ENCODE measurements at places on chromosomes 3 and 15. TPM values are rescaled to one million over a fixed set of nuclear protein-coding genes. Genes with fewer than 3 reads are reported as not detected.

The GABRB3 gene
- total RNA-seq, result 14.4 TPM

DNA sequence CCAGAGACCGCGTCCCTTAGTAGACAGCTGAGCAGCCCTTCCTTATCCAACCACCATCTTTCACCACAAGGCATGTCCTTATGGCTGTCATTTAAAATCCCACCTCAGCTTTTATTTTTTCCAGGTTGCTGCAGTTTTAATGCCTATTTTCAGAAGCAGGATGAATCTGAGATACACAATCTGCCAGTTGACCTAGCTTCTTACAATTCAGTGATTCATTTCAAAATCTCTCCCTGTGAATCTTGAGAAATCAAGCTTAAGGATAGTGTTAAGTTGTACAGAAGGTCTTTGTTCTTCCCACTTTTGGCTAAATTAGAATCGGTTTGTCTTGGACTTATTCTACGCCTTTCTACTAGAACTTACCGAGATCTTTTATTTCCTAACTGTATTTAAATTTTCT, 522.3 kb upstream of the CFAP20DC start:
- DNase-seq, result no peak

DNA sequence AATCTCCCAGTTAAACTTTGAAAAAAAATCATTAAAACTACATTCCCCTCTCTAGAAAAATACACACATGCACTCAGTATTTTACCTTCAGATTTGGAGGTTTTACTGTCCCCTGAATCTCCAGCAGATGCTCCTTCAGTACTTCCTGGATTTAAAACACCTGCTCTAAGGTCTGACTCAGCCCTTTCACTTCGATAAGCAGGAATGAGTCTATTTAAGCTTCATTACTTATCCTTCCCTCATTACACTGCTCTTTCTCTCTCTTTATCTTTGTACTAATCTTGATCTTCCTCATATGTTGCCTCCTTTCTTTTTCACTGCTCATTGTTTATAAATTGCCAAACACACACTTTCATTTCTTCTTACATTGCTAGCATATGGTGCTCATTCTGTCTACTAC, 443.9 kb downstream of the DIPK2A start:
- DNase-seq, result no peak

DNA sequence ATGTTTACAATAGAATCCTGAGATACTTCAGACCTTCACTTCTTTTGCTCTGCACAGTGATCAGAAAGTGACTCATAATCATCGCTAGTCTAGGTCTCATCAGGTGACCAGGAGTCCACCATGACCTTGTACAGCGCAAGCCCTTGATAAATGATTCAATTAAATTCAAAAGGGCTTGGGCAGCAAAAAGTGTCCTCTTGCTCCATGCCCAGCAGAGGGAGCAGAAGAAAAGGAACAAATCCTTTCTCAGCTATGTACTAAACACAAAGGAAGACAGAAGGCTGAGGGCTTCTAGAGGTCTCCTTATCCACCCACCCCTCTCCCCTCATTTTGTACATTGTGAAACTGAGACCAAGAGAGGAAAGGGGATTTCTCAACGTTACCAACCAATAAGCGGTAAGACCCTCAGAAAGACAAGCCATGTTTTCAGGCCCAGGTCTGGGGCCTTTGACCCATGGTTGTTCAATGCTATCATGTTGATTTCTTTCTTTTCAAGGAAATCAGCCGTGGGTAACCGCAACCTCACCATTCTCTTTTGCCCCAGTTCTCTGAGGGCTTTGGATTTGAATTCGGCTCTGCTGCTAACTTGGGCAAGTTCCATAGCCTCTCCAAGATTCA, 74.8 kb downstream of the AQP9 start:
- peak; percentile 51 for DNase-seq

DNA sequence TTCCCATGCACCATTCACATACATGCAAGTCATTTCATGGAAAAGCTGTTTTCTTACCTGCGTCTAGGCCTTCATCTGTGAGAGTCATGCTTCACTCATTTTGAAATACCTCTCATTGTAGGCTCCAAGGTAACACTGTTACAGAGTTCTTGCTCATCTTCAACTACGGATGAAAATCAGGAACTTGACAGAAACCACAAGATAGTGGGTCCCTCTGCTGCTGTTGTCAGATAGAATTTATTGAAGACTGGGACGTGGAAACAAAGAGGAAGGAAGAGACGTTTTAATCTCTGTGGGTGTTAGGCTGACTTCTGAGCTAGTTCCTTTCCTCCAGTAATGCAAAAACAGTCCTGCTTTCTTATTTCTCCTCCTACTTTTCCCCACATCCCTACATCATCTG, at the start of gene P2RY14:
Gene P2RY14 (minus strand): TSS at position 313 of the 400 bp plus-strand sequence. CDS start 64,226 bp downstream, outside the sequence.
- DNase-seq, result no peak

DNA sequence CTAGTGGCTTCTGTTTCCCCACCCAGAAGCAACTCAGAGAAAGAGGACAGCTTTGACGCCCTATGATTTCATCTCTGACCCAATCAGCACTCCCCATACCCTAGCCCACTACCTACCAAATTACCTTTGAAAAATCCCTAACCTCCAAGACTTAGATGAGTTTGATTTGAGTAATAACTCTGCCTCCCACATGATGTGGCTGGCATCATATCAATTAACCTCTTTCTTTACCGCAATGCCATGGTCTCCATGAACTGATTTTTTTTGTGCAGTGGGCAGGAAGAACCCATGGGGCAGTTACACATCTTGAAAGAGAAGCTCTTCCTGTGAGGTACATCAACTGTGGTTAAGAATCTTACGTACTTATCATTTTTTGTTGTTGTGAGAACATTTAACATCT, 25.5 kb upstream of the APOD start:
- no peak for DNase-seq

- DNase-seq, result no peak
Observed at GRCh38 chr15:80326270-80326669, 74.3 kb upstream of the CTXND1 start.

All from H4 (cell line).